ENCODE measurements at places on chromosomes 6 and 20.

DNA sequence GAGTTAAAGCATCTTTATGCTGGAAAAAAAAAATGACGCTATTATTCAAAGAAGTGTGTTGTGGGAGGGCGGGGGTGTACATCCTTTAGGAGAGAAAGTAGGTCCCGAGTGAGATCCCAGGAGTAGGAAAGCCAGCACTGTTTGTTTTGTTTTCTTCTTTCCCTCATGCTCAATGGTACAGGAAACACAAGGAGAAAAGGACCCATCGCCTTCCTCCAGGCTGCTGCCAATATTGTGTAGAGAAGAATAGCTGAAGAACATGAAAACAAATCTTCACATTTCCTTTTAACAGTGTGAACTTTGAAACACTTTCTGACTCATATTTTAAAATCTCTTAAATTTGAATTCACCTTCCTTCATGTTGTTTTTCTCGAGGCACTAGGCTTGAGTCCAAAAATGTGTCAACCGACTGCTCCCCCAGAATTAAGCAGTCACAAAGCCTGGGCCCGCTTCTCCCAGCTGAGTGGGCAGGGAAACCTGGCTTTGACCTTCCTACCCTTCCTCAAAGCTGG lies 22.3 kb downstream of the PPP1R16B start:
- DNase-seq, result no peak

- DNase-seq, result peak; percentile 80
Measured at GRCh38 chr20:2872459-2873009, 747 bp upstream of the PTPRA start.

GRCh38 chr6:70844301-70844700 lies 112.6 kb downstream of the B3GAT2 start:
- DNase-seq, result no peak

- DNase-seq, result no peak
Measured at GRCh38 chr20:34083137-34083536, 28.9 kb downstream of the EIF2S2 start.

DNA sequence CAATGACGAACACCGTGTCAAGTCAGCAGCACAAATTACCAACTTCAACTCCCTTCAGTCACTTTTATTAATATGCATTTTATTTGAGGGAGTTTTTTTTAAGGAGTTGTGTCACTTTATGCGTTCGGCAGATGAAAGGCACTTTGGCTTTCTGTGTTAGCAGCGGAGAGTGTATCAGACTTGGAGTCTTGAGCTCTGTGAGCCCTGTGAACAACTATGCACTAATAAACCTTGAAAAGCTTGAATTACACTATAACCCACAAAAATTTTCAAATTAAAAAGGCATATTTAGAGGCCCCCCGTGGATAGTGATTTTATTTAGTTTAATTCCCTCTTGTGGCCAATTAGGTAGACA lies 335.3 kb upstream of the NT5E start:
- DNase-seq, result no peak

- DNase-seq, result peak; percentile 53
Measured at GRCh38 chr20:58447511-58448391, 58.7 kb downstream of the VAPB start.

- no peak for DNase-seq
Measured at GRCh38 chr6:88870717-88871330, 92.6 kb downstream of the RNGTT start.
